ENCODE measurements at places on chromosomes 11 and 22.
A peak's percentile ranks its signal among the peaks of the same experiment; 100 is the strongest.

- DNase-seq = no peak
Observed at GRCh38 chr22:40107244-40107643, 70.5 kb upstream of the TNRC6B start.

DNA sequence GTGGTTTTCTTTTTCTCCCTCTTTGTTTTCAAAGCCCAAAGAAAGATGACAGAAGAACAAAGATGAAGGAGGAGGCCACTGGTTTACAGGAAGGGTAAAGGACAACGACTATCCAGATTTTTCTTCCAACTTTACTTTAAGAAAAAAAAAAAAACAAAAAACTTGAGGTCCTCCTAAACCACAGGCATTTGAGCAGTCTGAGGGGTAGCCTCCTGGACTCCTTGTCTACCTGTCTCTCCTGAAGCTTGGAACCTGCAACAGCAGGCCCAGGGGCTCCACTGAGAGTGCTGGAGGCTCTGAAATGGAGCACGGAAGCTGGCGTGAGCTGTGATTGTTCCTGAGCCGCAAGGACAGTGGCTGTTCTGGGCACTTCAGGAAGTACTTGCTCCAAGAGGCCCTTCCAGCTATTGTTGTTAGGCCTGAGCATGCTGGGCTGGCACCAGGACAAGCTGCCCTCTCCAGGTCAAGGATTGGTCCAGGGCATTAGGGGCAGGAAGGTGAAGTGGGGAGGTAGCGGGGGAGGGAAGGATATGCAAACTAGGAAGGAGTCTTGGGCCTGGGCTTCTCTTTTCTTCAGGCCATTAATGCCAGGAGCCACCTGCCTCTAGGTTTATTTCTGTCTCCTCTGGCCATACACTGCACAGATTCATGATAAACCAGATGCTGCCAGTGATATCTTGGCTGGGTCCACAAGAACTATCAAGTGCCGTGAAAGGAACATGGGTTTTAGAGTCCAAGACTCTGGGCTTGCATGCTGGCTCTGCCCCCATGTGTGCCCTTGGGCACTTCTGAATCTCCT, 147.3 kb downstream of the CCDC34 start:
- no peak for DNase-seq

DNA sequence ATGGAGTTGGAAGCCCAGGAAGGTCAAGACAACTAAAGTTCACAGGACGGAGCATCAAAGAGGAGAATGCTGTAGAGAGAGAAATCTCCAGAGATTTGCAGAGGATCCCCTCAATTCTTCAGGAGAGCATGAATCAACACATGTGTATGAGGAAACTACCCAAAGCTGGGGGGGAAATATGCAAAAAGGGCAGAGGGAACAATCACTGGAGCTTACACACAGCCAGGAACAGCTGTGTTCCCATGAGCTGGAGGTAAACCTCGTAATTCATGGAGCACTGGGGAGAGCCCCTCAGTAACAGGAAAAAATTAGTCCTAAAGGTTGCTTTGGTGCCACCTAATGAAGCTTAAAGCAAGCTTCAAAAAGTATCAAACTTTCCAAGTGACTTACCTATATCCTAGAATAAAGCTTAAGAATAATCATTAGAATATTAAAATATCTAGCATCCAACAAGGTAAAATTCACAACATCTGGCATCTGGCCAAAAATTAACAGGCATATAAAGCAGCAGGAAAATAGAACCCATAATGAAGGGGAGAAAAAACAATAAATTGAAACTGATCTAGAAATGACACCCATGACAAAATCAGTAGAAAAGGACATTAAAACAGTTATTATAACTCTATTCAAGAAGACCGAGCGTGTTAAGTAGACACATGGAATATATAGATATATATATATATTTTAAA, 134.2 kb downstream of the STK33 start:
- no peak for DNase-seq

GRCh38 chr11:36105743-36106581, 162.1 kb downstream of the LDLRAD3 start:
- no peak for DNase-seq

GRCh38 chr11:134711588-134711987, 299.5 kb upstream of the B3GAT1 start:
- no peak for DNase-seq

DNA sequence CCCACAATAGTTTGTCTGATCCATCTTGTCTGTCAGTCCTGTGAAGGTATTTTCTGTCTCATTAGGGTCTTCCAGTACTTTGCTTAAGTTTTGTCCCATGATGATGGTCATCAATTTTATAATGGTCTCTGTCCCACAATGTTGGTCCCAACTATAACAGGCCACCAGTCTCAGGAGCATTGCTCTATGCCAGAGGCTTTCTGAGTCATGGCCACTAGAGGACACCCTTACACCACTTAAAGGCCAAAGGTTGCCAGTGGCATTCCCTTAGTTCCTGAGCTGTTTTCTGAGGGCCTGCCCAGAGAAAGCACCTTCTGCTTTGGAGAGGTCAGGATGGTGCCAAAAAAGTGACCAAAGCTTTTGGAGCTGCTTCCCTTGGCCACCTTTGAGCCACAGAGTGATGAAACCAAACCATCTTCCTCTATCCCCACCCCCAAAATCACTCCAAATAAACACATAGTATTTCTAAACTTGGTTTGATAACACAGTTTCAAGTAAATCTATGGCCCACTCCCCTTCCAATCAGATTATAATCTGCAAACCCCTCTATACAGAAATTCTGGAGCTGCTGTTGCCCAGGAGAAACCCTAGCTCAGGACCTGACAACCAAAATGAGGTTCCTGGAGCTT, 19.3 kb downstream of the EIF3F start:
- DNase-seq = peak; percentile 64

GRCh38 chr22:22061085-22062077, 78.8 kb upstream of the TOP3B start:
- DNase-seq = peak; percentile 57

DNA sequence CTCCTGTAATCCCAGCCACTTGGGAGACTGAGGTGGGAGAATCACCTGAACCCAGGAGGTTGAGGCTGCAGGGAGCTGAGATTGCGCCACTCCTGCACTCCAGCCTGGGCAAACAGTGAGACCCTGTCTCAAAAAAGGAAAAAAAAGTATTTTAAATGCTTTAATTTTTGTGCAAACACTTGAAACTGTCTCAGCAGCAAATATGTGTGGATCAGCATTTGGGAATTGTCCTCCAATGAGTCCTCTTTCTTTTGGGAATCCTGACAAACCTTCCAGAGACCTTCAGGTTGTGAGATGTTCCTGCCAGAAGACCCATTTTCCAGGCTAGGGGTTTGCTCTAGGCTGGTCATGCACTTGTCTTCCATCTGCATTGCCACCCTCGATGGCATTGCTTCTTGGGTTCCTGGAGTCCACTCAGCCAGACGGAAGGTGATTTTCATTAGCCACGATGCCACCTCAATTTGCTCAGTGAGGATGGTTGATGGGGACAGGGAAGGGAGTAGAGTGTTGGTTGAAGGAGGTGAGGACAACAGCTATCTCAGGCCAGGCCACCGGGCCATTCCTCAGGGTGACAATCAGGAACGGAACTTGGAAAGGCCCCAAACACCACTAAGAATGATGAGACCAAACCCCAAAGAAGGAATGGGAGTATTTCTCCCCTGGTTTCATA, 55.4 kb downstream of the ST14 start:
- no peak for DNase-seq

- no peak for DNase-seq
Observed at GRCh38 chr11:113906516-113906915, 1.9 kb downstream of the HTR3B start.

DNA sequence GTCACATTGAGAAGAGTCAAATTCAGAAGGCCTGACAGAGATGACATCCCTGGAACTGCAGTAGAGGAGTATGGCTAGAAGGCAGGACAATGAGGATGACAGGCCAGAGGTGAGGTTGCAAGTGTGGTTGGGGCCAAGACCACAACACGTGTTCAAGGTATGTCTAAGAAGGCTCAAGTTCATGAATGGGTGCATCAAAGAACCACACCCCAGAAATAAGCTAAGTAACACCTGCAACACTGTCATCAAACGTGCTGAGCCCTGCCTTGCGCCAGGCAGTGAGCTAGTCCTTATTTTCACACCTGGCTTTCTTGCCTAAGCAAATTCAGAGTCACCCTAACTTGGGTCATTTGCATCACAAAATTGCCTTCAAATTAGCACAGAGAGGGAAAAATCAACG, 313.6 kb downstream of the KIRREL3 start:
- DNase-seq = no peak

- peak; percentile 23 for DNase-seq
Observed at GRCh38 chr22:22720201-22720723, 75.8 kb downstream of the GGTLC2 start.

DNA sequence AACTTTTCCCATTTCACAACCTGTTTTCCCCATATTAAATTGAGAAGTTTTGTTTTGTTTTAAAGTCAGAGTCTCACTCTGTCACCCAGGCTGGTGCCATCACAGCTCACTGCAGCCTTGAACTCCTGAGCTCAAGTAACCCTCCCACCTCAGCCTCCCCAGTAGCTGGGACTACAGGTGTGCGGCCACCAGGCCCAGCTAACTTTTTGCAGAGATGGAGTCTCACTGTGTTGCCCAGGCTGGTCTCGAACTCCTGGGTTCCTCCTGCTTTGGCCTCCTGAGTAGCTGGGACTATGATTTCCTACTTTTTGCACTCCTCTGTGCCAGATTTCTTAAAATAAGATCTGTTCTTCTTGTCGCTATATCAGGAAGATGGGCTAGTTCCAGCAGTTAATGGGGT, 44.9 kb downstream of the GNB1L start:
- DNase-seq = no peak

- DNase-seq = no peak
Observed at GRCh38 chr22:28450109-28450508, 229.5 kb downstream of the TTC28 start.

GRCh38 chr11:12222055-12222792, 111.8 kb downstream of the MICAL2 start:
- DNase-seq = no peak

DNA sequence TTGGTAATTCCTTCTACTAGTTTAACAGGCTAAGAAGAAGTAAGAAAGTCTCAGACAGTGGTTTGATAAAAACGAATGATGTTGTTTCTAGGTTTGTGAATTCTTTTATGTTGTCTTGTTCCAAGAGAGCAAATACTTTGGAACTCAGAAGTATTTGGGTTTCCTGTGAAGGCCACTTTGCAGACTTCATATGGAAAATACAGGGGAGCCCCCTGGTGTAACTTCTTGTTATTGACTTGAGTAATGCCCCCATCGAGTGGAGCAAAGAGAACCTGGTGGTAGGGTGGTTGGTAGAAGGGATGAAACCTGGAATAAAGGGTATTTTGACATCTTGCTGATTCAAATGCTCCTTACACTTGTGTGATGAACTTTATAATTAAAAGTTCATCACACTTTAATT, 40.0 kb upstream of the PTH start:
- DNase-seq = no peak

DNA sequence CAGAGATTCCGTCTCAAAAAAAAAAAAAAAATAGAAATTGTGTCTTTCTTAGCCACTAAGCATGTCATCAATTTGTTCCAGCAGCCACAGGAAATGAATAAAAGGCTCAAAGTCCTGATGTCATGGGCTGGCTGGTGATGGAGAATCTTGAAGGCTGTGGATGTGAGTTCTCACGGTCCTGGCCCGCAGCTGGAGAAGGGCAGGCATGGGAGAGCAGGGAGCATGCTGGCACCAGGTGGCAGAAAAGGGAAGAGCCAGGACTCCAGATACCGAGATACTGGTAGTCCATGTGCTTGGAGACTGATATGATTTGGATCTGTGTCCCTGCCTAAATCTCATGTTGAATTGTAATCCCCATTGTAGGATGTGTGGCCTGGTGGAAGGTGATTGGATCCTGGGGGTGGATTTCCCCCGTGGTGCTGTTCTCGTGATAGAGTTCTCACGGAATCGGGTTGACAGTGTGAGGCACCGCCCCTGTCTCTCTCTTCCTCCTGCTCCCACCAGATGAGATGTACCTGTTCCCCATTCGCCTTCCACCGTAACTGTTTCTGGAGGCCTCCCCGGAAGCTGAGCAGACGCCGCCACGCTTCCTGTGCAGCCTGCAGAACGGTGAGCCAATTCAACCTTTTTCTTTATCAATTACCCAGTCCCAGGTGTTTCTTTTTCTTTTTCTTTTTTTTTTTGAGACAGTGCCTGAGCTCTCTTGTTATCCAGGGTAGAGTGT, 18.1 kb downstream of the MRGPRD start:
- DNase-seq = no peak

DNA sequence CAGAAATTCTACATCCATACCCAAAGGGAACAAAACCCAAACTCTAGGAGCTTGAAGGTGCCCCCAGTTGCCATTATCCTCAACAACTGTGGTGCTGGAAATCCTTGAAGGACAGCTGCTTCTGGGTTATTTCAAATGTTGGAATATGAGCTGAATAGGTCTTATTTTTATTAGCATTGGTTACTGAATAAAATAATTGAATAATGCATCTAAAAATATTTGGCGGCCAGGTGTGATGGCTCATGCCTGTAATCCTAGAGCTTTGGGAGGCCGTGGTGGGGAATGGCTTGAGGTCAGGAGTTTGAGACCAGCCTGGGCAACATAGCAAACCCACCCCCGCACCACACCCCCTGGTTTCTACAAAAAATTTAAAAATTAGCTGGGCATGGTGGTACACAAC, 10.9 kb downstream of the PAMR1 start:
- DNase-seq = no peak

DNA sequence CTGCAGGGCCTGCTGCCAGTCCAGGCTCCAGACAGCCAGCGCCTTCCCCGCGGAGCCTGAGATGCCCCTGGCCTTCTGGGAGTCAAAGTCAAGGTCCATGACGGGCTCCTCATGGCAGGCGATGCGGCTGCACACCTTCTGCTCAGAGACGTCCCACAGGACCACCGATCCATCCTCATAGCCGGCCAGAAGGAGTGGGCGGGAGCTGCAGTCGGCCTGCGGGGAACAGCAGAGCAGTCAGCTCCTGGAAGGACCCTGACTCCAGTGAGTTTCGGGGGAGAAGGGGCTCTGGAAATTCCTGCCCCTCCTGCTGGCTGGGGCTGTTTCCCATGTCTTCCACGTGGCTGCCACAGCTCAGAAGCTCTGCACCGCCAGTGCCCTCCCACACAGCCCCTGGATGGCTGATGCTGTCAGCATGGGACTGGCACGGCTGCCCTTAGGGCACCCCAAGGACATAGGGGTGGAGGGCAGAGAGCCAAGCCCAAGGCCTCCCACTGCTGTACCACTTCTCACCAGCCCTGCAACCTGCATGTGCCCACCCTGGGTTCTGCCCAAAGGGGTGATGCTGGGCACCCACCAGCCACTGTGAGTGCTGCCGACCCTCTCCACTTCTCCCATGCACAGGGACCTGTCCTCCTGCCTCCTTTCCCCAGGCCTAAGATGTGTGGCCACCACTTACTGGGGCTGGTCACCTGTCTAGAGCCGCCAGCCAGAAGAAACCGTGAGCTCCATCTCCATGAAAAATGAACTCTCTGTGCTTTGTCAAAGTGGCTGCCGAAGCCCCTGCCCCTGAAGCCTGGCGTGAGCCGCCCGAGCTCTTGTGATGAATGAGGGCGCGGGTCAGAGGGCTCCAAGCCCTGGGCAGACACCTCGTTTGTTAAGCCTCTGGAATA, 41.7 kb downstream of the TBX1 start:
- no peak for DNase-seq

GRCh38 chr11:25602959-25603358, 729.0 kb upstream of the ANO3 start:
- DNase-seq = no peak
